SHP77 (cell line): ENCODE measurements at places on chromosomes 12 and 14.

- DNase-seq = no peak
Measured at GRCh38 chr12:81125691-81126090, 47.8 kb downstream of the ACSS3 start.

GRCh38 chr12:8890313-8891085 is 23.8 kb upstream of the PHC1 start:
- DNase-seq = no peak

GRCh38 chr12:123571343-123571813 is 13.0 kb upstream of the TMED2 start:
- peak; percentile 85 for DNase-seq

- no peak for DNase-seq
Measured at GRCh38 chr12:52275686-52276085, 1.2 kb downstream of the KRT86 start.

- DNase-seq = no peak
Measured at GRCh38 chr12:131287015-131287937, 333.6 kb downstream of the ADGRD1 start.

GRCh38 chr12:84696281-84696680 is 216.3 kb downstream of the SLC6A15 start:
- DNase-seq = no peak

DNA sequence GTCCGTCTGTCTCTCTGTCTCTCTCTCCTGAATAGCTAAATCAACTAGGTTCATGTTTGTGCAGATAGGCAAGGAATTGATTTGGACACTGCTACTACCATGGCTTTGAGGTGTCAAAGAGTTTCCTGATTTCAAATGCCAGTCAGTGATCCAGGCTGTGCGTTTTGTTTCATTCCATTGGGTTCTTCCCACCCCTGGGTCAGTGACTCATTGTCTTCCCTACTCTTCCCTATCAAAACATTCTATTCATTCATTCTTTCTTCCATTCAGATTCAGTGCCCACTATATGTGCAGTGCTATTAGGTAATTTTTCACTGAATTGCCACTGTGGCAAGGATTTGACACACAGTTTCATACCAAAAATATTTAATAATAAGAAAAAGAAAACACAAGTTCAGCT is 50.4 kb downstream of the RPH3A start:
- no peak for DNase-seq

- no peak for DNase-seq
Measured at GRCh38 chr14:96077983-96078624, 38.9 kb downstream of the C14orf132 start.

DNA sequence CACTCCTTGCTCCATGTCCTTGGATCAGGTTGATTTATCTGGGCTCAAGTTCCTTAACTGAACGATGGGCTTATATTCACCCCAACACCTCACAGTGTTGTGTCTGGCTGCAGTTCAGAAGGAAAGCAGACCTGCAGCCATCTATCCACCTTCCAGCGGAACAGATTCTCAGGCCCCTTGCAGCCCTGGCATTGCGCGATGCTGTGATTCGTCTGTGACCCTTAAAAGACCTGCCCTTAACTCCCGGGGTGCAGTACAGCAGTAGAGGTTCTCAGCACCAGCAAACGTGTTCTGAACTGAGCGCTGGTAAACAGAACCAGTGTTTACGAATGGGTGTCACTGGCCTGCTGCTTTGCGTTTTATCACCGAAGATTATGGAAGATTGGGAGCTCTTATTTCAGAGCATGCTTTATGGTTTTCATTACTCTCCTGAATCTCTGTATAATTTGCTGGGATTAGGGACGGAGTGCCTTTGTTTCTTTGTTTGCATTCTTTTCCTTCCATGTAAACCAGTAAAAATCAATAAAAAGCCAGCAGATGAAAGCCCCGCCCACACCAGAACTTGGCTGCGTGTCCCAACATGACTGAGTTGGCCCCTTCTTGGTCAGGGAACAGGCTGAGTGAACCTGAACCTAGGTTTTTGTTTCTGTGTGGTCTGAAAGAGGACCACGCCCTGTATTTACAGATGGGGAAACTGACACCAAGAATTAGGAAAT is 286.7 kb upstream of the CRY1 start:
- DNase-seq = no peak

DNA sequence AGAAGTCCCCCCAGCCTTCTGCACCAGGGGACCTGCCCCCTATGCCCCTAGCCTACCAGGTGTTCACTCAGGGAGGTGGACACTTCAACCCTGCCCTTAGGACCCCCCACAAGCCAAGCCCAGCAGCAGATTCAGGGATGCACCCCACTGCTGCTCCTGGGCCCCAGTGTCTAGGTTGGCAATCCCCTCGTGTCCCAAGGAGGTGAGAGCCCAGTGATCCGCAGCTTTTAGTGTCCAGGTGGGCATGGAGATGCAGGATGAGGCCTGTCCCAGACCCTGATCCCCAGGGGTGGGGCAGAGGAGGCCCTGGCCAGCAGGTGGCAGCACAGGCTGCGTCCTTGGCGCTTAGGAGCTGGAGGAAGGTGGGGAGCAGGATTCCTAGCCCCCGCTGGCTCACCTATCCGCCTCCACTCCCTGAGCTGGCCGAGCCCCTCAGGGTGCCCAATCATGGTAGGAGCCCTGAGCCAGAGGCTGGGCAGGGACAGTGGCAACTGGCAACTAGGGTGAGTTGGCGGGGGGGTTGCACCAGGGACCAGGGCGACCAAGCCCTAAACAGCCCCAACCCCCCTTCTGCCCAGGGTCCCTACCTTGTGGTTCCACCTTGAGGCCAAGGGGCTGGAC is 4.1 kb downstream of the CKB start:
- DNase-seq = peak; percentile 36

DNA sequence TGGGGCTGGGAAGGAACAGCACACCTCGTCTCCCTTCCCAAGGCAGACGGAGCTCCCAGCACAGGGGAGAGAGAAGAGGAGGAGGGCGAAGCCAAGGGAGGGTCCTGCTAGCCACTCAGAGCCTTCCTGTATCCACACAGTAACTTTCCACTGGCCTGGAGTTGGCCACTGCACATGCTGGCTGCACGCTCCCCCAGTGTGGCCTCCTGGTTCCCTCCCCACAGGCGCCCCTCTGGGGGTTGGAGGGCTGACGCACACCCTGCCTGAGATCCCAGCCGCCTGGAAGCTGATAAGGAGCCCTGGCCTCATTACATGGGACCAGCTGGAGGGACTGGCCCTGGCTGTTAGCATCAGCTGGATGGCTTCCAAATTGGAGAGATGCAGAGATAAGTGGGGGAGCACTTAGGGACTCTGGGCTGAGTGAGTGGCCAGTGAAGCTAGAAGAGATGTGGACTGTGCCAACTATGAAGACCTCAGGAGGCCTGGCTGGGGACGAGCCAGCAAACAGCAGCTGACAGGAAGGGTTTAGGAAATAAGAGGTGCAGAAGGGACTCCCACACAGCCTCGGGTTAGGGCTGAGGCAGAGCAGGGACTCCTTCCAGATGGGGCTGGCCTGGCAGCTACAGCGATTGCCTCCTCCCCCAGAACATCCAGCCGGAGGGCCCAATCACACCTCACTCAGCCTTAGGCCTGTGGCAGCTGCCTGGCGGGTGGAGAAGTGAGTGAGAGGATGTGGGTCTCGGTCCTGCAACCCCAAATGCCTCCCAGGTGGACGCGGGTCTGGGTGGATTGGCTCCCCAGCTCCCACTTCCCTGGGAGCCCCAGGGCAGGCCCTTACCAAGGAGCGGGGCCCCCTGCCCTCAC is 26.3 kb upstream of the BCDIN3D start:
- peak; percentile 80 for DNase-seq

- peak; percentile 4 for DNase-seq
Measured at GRCh38 chr12:115998119-115998633, 279.3 kb downstream of the MED13L start.

DNA sequence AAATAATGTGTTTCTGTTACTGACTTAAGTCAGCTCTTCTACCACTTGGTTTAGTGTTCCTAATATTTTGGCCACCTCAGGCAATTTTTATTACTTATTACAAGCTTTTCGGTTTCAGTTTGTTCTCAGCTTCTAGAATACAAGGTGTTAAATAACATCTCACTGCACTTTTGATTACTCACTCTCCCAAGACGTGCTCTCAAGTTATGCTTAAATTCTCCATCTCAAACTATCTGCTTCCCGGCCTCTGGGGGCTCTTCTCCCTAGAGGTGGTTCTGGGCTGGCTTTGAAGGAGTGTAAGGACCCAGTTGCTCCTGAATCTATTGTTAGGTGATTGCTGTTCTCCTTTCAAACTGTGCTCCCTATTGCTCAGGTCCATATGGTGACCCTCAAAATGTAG is 193.9 kb upstream of the DDHD1 start:
- DNase-seq = no peak

DNA sequence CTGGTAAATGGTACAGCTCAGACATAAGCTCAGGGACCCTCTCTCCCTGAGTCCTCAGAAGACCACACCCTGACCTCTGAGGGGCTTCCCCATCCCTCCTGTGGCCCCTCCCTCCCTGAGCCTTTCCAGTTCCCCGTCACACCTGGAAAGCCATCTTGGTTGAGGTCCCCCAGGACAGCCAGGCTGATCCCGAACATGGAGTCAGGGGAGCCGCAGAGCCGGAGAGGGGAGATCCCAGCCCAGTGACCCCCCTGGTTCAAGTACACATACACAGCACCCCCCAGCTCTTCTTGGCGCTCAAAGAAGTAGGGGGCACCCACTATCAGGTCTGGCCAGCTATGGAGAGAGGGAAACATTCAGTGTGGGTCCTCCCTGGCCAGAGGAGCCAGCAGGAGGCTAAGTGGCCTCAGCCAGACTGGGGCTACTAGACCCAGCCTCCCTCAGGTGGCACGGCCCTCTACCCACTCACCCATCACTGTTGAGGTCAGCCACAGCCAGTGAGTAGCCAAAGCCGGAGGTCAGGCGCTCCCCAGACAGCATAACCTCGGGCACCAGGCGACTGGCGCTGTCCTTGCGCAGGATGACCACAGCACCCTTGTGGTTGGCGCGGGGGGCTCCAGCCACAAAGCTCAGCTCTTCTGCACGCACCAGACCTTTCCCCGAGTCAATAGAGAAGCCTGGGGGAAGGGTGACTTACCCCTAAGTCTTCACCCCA is 9.3 kb downstream of the ITGA7 start:
- DNase-seq = no peak

- no peak for DNase-seq
Measured at GRCh38 chr12:14773685-14774073, 29.6 kb downstream of the WBP11 start.

DNA sequence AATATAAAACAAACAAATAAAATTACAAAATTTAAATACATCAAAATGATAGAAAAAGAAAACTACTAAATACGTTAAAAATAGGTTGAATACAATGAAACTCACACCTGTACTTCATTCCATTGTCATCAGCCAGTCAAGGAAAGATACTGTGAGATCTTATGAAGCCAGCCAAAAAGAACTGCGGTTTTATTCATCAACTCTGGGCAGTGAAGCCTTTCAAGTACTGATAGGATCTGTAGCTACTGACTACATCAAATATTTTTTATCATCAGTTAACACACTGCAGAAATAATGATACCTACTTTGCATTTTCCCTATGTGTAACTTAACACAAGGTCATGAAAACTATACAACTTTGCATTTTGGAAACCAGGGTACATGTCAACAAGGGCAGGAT is 46.3 kb upstream of the FAR2 start:
- DNase-seq = no peak

- DNase-seq = no peak
Measured at GRCh38 chr12:75790219-75790618, 241.4 kb downstream of the PHLDA1 start.

DNA sequence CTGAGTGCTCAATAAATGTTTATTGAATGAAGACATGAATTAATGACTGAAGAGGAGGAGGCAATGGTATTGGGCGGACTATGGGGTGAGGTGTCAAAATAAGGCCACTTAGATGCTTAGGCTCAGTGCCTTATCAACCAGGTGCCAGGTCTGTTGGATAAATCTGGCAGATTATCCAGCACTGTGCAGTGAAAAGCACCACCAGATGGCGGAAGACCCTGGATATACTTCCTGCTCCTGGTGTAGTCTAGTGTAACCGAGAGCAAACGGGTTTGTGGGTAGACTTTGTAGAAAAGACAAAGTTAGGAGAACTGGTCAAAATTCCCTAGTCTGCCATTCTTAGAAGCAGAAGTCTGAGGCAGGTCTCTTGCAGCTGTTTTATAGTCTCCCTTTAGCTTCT is 306.3 kb downstream of the ATP23 start:
- peak; percentile 18 for DNase-seq

GRCh38 chr12:1821805-1822204 is 1.4 kb downstream of the LRTM2 start:
- no peak for DNase-seq

- no peak for DNase-seq
Measured at GRCh38 chr14:74710480-74710879, 2.4 kb downstream of the AREL1 start.

DNA sequence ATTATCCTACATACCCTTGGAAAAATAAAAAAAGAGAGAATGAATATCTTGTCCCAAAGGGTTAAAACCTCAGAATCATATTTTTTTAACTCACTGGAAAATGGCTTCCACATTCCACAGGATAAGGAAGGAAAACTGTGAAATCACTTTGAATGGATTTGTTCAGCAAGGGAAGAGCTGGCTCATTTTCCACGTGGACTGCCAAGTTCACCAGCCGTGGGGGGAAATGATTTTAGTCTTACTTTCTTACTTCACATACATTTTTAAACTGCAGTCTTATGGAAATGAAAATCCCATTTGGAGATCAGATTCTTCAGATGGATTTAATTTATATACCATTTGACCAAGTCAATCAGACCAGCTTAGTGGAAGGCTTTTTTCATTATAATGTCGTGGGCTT is 29.9 kb upstream of the AEBP2 start:
- DNase-seq = no peak

GRCh38 chr14:89245802-89246201 is 171.2 kb downstream of the FOXN3 start:
- DNase-seq = no peak

DNA sequence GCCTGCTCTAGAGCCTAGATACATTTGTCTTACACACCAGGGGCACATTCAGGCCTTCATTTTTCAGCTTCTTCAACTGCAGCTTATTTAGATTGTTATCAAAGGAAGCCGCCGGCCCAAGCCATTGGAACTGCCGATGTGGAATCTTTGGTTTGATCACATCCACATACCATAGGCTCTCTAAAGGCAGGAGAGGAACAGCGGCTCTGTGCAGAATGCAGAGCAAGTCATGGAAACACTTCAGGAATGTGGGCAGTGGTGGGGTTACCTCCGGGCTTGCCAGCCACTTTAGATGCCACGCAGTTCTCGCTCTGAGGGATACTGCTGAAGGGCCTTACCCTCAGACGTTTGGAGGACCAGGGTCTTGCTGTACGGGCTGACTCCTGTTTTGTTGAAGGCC is 53.4 kb upstream of the PYGL start:
- DNase-seq = no peak

DNA sequence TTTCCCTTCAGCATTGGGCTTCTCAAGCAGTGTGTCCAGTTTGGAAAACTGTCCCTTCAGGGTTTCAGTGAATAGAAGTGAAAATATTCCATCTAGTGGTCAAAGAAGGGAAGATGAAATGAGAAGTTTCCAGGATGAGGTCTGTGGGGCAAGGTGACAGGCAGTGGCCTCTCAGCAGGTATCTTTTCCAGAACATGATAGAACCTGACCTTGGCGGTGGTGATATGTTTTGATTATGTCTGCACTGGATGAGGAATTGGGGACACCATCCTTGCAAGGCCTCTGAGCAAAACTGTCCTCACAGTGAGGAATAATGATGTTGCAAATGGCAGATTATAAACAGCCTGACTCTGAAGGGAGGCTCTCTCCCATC is 4.7 kb downstream of the GPX2 start:
- peak; percentile 13 for DNase-seq
